ENCODE measurements at places on chromosomes 12 and 14. TPM values are rescaled to one million over a fixed set of nuclear protein-coding genes. Genes with fewer than 3 reads are reported as not detected.

Gene TEAD4
- 67.7 TPM for total RNA-seq

Gene MYH6
- total RNA-seq = 0.03 TPM

Gene KCNC2
- not detected for total RNA-seq

Gene ASB2
- total RNA-seq = 0.21 TPM

Gene WNT5B
- total RNA-seq = 1.6 TPM

Gene SPX
- not detected for total RNA-seq

Gene ANKS1B
- 3.4 TPM for total RNA-seq

Gene RNASE2
- total RNA-seq = not detected

Gene A2ML1
- 3.9 TPM for total RNA-seq

Gene BCL7A
- total RNA-seq = 10.6 TPM

Gene DHRS2
- total RNA-seq = 1.1 TPM

Gene ANKRD13A
- total RNA-seq = 25.9 TPM

Gene TMEM229B
- 0.07 TPM for total RNA-seq

Gene TESPA1
- total RNA-seq = not detected

Gene KRT71
- total RNA-seq = not detected

Gene ATP23
- total RNA-seq = 21.9 TPM

Gene PTHLH
- 0.28 TPM for total RNA-seq

DNA sequence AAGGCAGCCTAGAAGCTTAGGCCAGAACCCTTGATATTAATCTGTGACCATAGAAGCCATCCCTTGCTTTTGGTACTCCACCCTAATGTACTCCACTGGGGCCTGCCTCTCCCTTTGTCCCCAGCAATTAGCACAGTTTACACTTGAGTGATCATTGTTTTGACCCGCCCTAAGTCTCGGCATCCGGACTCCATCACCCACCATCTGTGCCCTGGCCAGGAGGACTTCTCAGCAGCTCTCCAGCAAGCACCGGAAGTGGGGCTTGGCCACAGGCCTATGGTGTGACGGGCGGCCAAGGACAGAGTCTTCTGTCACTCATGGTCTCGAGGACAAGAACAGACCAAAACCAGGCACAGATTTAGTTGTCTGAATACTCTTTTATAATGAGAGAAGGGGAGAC, 126.5 kb upstream of the NTF3 start:
- DNase-seq = no peak

DNA sequence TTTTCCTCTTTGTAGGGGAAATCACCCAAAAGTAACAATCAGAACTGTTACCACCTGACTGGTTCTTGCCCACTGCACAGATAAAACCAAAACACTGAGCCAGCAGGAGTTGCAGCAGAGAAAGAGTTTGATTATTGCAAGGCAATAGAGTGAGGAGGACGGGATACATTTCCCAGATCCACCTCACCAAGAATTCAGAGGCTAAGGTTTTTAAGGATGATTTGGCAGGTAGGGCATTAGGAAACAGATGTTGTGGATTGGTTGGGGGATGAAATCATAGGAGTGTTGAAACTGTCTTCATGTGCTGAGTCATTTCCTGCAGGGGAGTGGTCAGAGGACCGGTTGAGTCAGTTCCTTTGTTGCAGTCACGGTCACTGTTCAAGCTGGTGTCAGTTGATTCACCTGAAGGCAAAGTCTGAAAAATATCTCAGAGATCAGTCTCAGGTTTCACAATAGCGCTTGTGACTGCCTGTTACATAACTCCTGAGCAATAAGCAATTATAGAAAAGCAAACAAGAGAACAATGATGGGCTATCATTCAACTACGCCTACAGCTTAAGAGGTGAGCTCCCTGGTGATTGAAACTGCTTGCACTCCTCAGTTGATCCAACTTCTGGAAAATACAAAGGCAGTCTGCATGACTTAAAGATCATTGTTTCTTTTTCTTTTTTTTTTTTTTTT, 20.3 kb upstream of the AMN1 start:
- DNase-seq = peak; percentile 59

DNA sequence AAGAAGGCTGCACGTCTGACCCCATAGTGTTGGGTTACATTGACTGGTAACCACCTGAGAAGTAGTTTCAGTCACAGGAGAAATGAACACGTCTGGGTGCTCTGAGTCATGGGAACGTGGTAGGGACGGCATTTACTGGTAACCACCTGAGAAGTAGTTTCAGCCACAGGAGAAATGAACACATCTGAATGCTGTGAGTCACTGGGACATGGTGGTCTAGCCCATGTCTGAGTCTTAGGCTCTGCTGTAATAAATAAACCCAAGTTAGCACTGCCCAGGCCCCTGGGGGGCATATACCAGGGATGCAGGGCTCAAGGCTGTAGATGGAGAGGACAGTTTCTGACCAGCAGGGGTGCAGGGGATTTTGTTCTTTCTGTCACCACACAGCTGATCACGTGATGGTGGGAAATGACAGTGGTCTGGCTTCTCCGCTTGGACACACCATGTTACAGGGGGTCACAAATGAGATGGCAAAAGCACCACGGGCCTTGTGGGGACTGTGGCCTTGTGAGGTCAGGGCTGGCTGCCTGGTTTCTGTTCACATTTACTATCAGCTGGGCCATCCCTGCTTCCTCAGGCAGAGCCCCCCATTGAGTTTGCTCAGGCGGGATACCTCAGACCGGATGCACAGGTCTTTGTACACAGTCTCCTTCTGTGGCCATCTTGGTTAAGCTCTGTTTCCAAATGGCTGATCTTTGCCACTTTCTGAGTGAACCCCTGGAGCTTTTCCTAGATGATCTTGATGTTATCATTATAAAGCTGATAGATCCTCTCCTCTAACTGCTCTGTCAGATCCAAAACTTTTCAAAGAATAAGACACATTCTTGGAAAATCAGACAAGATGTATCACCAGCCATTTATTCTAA, 9.8 kb upstream of the C12orf42 start:
- DNase-seq = no peak

DNA sequence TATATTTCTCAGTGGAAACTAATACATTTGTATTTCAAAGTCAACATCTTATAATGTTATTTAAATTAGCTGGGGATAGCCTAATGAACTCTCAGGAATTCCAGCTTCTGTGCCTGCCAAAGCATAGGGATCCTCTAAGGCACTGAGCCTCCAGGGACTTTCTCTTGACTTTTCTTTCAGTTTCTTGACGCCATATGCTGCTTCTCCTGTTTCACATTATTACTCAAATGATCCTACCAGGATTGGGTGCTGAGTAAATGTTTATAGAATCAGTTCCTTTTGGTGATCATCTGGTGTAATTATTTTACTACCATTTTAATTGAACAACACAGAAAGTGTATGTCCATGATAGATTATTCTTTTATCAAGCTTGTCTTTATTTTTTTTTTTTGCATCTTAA, 7.9 kb downstream of the METTL25 start:
- DNase-seq = no peak

GRCh38 chr12:10072131-10072530, 26.7 kb downstream of the CLEC1A start:
- DNase-seq = no peak

DNA sequence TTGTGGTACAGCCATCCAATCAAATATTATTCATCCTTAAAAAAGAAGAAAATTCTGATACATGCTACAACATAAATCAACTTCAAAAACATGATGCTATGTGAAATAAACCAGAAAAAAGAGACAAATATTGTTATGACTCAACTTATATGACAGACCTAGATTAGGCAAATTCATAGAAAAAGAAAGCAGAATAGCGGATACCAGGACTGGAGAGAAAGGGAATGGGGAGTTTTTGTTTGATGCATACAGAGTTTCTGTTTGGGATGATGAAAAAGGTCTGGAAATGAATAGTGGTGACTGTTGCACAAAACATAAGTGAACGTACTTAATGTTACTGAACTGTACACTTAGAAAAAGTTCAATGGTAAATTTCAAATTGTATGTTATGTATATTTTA, 82.3 kb downstream of the SPPL3 start:
- DNase-seq = no peak

DNA sequence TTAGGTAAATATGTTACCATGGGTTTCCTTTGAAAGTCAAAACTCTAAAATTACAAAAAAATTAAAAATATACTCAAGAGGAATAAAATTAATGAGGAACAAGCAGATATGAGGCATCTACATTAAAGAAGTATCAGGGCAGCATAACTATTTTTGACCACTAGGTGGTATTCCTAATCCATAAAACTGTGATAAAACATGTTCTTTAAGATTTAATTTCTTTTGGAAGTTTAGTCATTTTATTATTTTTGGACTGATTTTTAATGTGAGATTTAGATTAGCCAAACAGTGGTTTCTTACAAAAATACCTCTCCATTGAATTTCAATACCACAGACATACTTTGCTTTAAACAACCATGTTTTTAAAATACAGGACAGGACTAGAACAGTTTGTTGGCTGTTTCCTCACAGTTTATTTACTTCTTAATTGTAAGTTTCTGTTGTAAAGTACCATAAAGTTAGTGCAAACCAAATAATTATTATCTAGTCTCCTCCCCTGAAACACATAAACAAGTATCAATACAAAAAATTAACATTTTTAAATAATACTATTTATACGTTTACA, 49.8 kb downstream of the NTS start:
- no peak for DNase-seq

DNA sequence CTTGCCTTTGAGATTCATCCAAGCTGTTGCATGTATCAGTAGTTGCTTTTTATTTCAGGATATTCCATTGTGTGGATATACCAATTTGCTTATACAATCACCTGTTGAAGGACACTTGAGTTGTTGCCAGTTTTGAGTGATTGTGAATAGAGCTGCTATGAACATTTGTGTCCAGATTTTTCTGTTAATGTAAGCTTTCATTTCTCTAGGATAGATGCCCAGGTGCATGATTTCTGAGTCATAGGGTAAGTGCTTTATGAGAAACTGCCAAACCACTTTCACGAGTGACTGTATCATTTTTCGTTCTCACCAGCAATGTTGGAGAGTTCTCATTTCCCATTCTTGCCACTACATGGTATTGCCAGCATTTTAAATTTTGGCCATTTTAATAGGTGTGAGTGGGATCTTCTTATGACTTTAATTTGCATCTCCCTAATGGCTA, 434.6 kb upstream of the RGS6 start:
- DNase-seq = no peak

- no peak for DNase-seq
Measured at GRCh38 chr12:1529228-1529861, 65.0 kb downstream of the FBXL14 start.

DNA sequence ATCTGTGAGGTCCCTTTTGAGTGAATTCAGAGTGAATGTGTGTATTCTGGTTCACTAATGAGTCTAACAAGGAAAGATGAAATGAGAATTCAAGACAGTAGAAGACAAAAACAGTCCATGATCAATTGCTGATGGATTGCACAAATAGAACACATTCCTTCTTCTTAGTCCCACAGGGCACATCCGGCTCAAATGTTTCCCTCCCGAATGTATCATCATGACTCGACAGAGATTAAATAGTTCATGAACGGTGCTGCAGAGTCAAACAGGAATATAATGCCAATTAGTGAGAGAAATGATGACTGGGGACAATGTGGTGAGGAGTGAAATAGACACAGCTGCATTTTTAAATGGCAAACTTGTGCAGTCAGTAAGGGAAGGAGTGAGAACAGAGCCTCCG, 11.5 kb upstream of the SFSWAP start:
- DNase-seq = no peak

GRCh38 chr14:71166180-71166837, 259.1 kb downstream of the PCNX1 start:
- DNase-seq = peak; percentile 85

DNA sequence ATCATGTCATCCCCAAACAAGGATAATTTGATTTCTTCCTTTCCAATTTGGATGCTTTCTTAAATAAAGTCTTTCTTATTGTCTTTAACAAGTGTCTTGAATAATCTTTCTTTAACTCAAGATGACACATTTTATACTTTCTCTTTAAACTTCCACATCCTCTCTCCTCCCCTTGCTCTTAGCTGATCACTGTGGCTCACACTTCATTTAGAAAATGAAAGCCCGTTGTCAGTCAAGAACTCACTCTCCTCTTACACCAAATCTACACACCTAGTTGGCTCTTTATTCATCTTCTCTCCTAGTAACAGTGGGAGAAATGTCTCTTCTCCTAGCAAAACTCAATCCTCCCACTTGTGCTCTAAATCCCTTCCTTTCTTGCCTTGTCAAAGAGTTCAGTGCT, 10.4 kb upstream of the RMST start:
- no peak for DNase-seq

DNA sequence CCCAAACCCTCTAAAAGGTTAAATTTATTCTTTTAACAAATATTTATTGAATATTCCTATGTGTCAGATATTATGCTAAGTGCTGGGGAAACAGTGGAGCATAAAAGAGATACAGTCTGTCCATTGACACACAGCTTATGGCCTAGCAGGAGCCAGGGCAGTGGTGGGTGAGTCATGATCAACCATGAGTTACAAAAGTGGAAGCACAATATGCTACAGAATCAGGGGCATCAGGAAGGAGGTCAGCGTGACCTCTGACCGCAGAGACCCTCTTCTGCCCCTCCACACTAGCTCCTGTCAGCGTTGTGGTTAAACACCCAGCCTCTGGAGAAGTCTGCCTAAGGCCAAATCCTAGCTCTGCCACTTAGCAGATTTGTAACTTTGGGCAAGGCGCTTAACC, 4.7 kb upstream of the PPP1R1A start:
- DNase-seq = no peak

DNA sequence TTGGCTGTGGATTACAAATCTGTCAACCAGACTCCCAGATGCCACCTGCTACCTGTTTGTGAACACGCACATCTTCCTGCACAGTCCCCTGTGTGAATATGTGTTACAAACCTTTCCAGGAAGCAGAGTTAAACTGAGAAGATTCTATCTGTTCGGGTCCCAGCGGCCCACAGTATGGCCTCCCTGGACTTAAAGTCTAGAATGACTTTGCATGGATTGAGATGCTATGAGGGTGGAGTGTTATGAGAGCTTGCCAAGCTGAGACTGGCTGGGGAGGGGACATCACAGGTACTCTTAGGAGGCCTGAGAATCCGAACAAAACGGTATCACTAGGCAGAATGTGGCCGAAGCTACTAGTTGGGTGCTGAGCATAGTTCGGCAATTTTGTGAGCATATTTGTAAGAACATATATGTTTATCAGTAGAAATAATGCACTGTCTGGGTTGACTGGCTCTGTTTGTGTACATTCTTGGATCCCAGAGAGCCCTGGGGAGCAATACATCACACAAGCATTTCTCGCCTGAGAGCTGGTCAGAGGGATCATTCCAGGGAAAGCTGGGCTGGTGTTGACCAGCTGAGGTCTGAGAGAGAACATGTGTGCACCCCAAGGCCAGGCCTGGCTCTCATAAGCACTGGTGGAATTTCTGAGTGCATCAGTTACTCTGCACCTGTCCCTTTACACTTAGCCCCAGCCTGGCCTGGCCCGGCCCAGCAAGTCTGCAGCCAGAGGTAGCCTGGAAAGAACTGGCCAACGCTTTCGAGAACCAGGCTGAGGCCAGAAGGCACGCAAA, 29.8 kb upstream of the LTBP2 start:
- no peak for DNase-seq

GRCh38 chr12:104494793-104495158, 38.0 kb downstream of the CHST11 start:
- no peak for DNase-seq

GRCh38 chr12:130339951-130340350, 2.3 kb downstream of the PIWIL1 start:
- peak; percentile 29 for DNase-seq

GRCh38 chr12:115758183-115758582, 519.3 kb downstream of the MED13L start:
- DNase-seq = no peak
